ENCODE measurements at places on chromosomes 1 and 21. TPM values are rescaled to one million over a fixed set of nuclear protein-coding genes. Genes with fewer than 3 reads are reported as not detected.

The C1orf105 gene
- not detected for polyA plus RNA-seq

The SPRR1A gene
- not detected for polyA plus RNA-seq

GRCh38 chr1:226485192-226485591 lies 63.4 kb upstream of the STUM start:
- no peak overlapping the region for H3K27ac ChIP-seq
- H3K4me3 ChIP-seq = no peak overlapping the region
- H3K27me3 ChIP-seq = peaks cover 16% of the 10 kb centered on the region
- peaks cover 15% of the 10 kb centered on the region for H3K4me1 ChIP-seq

GRCh38 chr1:178101654-178102053 lies 7.8 kb downstream of the RASAL2 start:
- no peaks in the 10 kb centered on the region for H3K36me3 ChIP-seq
- no peaks in the 10 kb centered on the region for H3K27me3 ChIP-seq
- no peak for DNase-seq
- H3K4me3 ChIP-seq = no peak overlapping the region
- peak overlapping the region; percentile 80 for H3K27ac ChIP-seq
- H3K4me1 ChIP-seq = peaks cover 22% of the 10 kb centered on the region

GRCh38 chr21:40117236-40117635 lies 250.0 kb downstream of the PCP4 start:
- no peaks in the 10 kb centered on the region for H3K36me3 ChIP-seq
- H3K4me1 ChIP-seq = no peaks in the 10 kb centered on the region
- no peak overlapping the region for H3K27ac ChIP-seq
- DNase-seq = no peak

DNA sequence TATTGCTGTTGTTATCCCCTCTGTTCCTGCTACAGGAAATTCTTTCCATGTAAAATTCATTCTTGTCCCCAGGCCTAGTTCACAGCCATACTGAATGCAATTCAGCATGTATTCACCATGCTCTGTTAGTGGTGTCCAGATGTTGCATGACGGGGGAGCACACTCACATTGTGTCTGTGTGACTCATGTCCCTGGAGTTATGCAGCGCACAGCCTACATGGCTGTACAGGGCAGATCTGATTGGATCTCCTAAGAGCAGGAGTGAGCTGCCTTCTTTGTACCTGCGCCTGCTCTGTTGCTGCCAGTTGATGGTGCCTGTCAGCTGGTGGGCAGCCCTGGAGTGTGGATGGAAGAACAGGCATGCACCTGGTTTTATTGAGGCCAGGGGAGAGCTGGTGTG lies 17.6 kb downstream of the HTR6 start:
- DNase-seq = peak; percentile 68
- no peaks in the 10 kb centered on the region for H3K27me3 ChIP-seq
- peaks cover 6% of the 10 kb centered on the region for H3K4me1 ChIP-seq
- H3K27ac ChIP-seq = no peak overlapping the region

- no peaks in the 10 kb centered on the region for H3K4me1 ChIP-seq
- H3K27me3 ChIP-seq = peaks cover 5% of the 10 kb centered on the region
- no peak overlapping the region for H3K27ac ChIP-seq
- H3K4me3 ChIP-seq = no peak overlapping the region
- no peaks in the 10 kb centered on the region for H3K36me3 ChIP-seq
These were observed 10.0 kb upstream of the TTC34 start for GRCh38 chr1:2811533-2811918.

The HPCA gene
- not detected for polyA plus RNA-seq

- peaks cover 41% of the 10 kb centered on the region for H3K4me1 ChIP-seq
- peak within 1 kb of the TSS; percentile 62 for H3K27ac ChIP-seq
- peak; percentile 19 for DNase-seq
- peak within 1 kb of the TSS; percentile 51 for H3K4me3 ChIP-seq
These were observed at the start of gene B3GALT2 for GRCh38 chr1:193185901-193186731. Gene B3GALT2 (minus strand): TSS chr1:193186613. CDS start chr1:193181562, 5,051 bp downstream.

- H3K4me3 ChIP-seq = no peak overlapping the region
- DNase-seq = no peak
- no peaks in the 10 kb centered on the region for H3K36me3 ChIP-seq
These were observed 93.1 kb upstream of the COL6A1 start for GRCh38 chr21:45888386-45889009.

DNA sequence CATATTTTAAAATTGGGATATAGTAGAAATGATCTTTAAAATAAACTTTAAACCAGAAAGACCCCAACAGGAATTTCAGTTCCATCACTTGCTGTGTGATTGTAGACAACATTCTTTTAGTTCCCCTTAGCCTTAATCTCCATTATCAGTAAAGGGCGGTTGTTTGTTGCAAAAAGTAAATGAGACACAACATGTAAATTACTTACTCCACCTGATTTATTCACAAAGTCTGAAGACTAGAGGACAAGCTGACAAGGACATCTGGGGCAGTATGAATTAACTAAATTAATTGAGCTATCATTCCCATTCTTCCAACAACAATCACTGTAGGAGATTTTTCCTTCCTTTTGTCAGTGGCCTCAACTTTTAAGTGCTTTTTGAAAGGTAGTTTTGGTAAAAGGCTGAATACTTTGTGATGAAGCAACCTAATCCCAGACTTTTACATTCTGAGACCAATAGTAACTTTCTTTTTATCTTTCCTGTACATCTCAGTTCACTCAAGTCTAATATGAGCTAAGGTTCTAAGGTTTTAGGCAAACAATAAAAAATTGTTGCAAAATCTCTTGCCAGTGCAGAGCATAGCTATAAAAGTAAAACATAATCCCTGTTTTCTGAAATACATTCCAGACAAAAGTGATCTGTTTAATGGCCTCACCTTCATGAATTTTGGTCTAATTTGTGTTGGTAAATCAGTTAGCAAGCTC lies 6.2 kb downstream of the SLC19A2 start:
- no peaks in the 10 kb centered on the region for H3K27me3 ChIP-seq
- no peak overlapping the region for H3K4me3 ChIP-seq
- no peaks in the 10 kb centered on the region for H3K4me1 ChIP-seq
- H3K36me3 ChIP-seq = peaks cover 13% of the 10 kb centered on the region
- H3K27ac ChIP-seq = no peak overlapping the region

DNA sequence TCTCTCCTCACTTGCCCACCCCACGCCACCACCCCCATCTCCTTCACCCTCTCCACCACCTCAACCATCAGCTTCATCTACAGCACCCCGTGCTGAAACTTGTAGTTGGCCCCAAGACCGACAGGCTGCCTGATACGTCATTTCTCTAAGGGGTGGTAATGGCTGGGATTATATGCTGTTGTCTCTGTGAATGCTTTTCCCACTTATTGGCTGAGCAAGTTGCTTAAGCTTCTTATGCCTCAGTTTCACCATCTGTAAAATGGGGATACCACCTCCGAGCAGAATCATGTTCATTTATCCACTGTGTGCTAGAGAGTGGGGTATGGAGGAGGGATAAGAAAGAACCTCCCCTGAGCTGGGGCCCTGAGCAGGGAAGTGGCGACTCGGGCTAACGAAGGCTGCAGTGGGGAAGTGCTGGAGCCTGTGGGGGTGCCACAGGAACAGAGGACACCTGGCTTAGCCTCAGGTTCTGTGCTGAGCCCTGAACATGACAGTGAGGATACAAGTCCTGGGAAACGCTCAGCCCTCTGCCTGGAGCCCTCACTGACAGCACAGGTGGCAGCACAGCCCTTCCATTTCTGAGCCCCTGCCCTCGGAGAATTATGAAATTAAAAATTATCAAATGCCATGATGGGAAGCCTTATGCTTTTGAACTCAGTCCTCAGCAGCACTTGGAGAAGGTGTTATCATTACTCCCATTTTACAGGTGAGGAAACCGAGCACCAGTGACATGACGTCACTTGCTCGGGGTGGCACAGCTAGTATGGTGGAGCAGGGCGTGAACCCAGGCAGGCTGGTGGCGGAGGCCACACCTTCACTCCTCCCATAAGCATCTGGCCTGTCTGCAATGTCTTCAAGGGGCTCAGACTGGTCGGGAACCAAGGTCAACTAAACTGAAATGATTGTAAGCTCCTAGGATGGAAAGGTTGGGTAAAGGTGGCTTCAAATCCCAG lies 2.8 kb downstream of the MATN1 start:
- no peak overlapping the region for H3K27ac ChIP-seq
- peaks cover 2% of the 10 kb centered on the region for H3K36me3 ChIP-seq
- no peak overlapping the region for H3K4me3 ChIP-seq

DNA sequence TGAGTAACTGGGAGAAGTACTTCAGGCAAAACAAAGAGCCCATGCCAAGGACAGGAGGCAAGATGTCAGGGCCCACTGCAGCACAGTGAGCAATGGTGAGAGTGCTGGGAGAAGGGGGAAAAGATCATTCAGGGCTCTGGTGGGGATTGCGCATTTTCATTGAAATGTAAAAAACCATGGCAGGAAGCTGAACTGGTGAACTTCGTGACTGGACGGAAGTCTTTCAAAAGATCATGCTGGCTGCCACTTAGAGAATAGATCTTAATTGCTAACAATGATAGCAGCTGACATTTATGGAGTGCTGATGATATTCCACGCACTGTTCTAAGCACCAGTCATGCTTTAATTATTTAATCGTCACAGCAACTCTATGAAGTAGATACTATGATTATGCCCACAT lies 107.0 kb downstream of the TGFBR3 start:
- H3K36me3 ChIP-seq = no peaks in the 10 kb centered on the region
- peaks cover 13% of the 10 kb centered on the region for H3K4me1 ChIP-seq
- H3K4me3 ChIP-seq = no peak overlapping the region
- H3K27ac ChIP-seq = no peak overlapping the region
- H3K27me3 ChIP-seq = peaks cover 41% of the 10 kb centered on the region

DNA sequence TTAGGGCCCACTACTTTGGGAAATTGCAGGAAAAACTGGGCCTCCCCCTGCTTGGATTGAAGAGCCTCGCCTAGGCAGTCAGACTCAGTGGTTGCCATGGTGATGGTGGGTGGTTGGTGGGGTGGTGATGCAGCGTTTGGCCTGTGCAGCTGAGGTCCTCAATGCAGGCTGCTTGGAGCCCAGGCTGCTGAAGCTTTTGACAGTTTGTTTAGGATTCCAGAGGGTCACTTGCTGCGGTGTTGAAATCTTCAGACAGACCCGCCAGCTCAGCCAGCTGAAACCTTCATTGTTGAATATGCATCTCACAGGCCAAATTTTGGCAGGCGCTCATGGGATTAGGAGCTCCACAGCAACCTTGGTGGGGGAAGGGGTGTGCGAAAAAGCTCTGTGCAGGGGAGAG lies 67.9 kb downstream of the CACNA1E start:
- DNase-seq = no peak
- H3K27me3 ChIP-seq = no peaks in the 10 kb centered on the region
- no peak overlapping the region for H3K27ac ChIP-seq
- no peak overlapping the region for H3K4me3 ChIP-seq
- no peaks in the 10 kb centered on the region for H3K4me1 ChIP-seq

GRCh38 chr1:26318338-26319064 lies 743 bp downstream of the CD52 start:
- H3K27me3 ChIP-seq = peaks cover 8% of the 10 kb centered on the region
- H3K36me3 ChIP-seq = no peaks in the 10 kb centered on the region
- no peak for DNase-seq
- no peak overlapping the region for H3K4me3 ChIP-seq
- H3K4me1 ChIP-seq = no peaks in the 10 kb centered on the region

- DNase-seq = no peak
- H3K36me3 ChIP-seq = no peaks in the 10 kb centered on the region
- H3K4me3 ChIP-seq = no peak overlapping the region
- H3K4me1 ChIP-seq = peaks cover 21% of the 10 kb centered on the region
- H3K27me3 ChIP-seq = no peaks in the 10 kb centered on the region
These were observed 22.1 kb downstream of the SPOCD1 start for GRCh38 chr1:31793586-31794285.

DNA sequence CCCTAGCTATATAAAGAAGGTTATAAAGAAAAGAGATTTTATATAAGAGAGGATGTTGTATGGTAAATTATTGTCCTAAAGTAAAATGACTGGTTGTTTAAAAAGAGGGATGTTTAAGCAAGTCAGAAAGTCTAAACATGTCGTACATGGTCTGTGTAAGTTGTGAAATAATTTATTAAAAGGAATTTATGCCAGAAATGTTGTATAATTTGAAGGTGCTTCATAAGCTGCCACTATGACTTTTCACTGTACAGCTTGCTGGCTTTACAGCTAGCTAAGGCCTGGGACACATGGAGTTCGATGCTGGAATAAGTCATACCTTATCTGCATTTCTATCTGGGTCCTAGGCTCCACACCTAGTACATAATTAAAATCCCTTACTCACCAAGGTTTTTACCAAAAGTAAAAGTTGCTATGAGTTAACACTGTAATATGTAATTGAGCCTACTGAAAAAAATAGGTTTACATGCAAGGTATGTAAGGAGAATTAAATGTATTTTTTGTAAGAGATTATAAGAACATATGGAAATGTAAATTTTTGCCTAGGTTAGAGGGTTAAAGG lies 59.0 kb upstream of the EDEM3 start:
- DNase-seq = no peak
- H3K36me3 ChIP-seq = peaks cover 21% of the 10 kb centered on the region
- H3K4me1 ChIP-seq = no peaks in the 10 kb centered on the region
- H3K27ac ChIP-seq = no peak overlapping the region
- no peaks in the 10 kb centered on the region for H3K27me3 ChIP-seq
- H3K4me3 ChIP-seq = no peak overlapping the region

- H3K27me3 ChIP-seq = no peaks in the 10 kb centered on the region
- H3K4me1 ChIP-seq = no peaks in the 10 kb centered on the region
- no peak overlapping the region for H3K4me3 ChIP-seq
These were observed 32.6 kb upstream of the BTG2 start for GRCh38 chr1:203272633-203273205.

GRCh38 chr21:35652196-35652595 lies 408.1 kb downstream of the SETD4 start:
- H3K36me3 ChIP-seq = no peaks in the 10 kb centered on the region
- no peak for DNase-seq
- H3K27ac ChIP-seq = no peak overlapping the region
- no peak overlapping the region for H3K4me3 ChIP-seq
- 0 out of 2 replicates have a peak, but pooled peaks cover 6% of the 10 kb centered on the region for H3K4me1 ChIP-seq

DNA sequence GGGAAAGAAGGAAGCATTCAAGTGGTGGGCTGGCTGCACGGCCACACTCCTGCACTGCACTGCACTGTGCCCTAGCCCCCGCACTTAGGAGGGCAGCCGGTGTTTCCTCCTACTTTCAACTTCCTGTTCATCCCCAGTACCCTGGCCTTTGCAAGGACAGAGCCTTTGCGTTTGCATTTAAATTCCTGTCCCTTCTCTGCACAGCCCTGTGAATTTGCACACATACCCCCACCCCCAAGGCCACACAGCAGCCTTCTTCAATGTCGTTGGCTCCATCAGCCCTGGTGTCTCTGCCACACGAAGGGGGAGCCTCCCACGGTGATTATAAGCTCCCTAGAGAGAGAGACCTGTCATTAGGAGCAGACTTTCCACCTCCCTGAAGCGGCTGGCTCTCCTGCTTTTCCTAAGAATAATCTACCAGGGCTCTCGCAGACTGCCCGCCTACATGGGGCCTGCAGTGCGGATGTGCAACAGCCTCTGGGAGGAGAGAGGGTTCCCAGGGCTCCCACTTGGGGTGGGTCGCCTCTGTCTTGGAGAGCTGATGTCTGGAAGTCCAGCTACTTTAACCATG lies 13.2 kb upstream of the SLC45A3 start:
- no peak for DNase-seq
- no peak overlapping the region for H3K27ac ChIP-seq
- no peak overlapping the region for H3K4me3 ChIP-seq
- no peaks in the 10 kb centered on the region for H3K27me3 ChIP-seq

GRCh38 chr1:77219166-77219887 lies at the start of gene PIGK:
Gene PIGK (minus strand): TSS chr1:77219430. CDS start chr1:77219402, 28 bp downstream.
- no peaks in the 10 kb centered on the region for H3K36me3 ChIP-seq
- no peaks in the 10 kb centered on the region for H3K4me1 ChIP-seq
- H3K27ac ChIP-seq = peak within 1 kb of the TSS; percentile 85

The GNPAT gene
- 14.7 TPM for polyA plus RNA-seq

The RUNX3 gene
- polyA plus RNA-seq = not detected

The RIMKLA gene
- 0.13 TPM for polyA plus RNA-seq
